ENCODE measurements at places on chromosomes 4 and X.
A peak's percentile ranks its signal among the peaks of the same experiment; 100 is the strongest.

- DNase-seq = no peak
These were observed 176.6 kb downstream of the AFAP1 start for GRCh38 chr4:7763106-7763505.

DNA sequence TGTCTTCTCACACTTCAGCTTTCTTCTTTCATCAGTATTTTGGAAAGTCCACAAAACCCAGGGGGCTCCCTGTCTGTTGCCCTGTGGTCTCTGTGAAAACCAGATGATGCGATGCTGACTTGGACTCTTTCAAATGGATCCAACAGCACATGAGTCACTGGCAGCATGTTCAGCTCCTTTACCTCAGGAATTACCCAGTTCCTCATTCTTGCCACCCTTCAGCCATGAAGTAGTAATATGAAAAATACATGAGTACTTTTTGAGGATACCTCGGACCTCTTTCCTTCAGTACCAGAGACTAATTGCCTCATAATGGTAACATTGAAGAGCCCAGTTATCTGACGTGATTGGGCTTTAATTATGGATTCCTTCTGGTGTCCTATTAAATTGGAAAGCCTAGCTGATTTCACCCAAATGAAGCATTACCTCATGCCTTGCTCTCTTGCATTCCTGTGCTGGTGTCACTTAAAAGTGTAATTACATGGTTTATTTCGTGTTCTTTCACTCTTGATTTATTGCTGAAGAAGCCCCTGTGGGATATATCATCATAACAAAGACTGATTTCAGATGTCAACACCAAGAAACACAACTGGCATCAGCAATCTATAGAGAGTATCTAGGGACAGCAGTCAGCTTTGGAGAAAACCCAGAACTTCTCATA, 63.4 kb downstream of the NFKB1 start:
- no peak for DNase-seq

DNA sequence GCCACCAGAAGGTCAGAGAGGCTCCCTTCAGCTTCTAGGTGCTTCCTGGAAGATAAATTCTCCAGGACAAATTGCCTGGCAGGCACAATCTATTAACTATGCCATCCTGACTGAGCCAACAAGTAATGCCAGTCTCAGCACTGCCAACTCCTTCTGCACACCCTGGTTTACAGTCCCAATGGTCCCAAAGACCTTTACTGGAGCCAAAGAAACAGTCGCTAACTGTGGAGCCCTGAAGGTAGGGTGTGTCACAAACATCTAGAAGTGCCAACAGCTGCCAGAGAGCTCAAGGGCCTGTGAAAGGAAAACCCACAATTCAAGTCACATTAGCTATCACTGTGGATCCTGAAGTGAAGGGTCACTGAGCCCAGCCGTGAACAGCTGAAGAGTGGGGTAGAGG, 34.9 kb upstream of the CITED1 start:
- no peak for DNase-seq

GRCh38 chrX:97672138-97672537, 788.4 kb downstream of the RPA4 start:
- DNase-seq = peak; percentile 52

DNA sequence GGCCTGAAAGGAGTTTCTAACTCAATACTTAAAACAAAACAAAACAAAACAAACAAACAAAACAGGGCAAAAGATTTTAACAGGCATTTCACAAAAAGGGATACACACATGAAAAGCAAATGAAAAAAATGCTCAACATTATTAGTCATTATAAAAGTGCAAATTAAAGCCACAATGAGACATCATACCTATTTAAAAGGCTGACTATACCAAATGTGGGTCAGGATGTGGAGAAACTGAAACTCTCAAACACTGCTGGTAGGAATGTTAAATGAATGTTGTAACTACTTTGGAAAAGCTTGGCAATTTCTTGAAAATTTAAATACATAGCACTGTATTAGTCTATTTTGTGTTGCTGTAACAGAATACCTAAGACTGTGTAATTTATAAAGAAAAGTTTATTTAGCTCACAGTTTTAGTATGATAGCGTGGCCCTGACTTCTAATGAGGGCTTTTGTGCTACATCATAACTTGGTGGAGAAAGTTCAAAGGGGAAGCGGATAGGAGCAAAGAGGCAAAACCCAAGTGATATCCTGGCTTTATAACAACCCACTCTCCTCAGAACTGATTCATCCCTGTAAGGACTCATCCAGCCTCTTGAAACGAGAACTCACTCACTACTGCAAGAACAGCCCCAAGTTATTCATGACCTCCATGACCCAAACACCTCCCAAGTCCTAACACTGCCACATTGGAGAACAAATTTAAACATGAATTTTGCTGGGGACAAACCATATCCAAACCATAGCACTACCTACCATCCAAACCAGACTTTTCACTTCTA, 214.0 kb downstream of the TEX11 start:
- no peak for DNase-seq

- DNase-seq = no peak
These were observed 22.2 kb downstream of the CYBB start for GRCh38 chrX:37802028-37802427.

DNA sequence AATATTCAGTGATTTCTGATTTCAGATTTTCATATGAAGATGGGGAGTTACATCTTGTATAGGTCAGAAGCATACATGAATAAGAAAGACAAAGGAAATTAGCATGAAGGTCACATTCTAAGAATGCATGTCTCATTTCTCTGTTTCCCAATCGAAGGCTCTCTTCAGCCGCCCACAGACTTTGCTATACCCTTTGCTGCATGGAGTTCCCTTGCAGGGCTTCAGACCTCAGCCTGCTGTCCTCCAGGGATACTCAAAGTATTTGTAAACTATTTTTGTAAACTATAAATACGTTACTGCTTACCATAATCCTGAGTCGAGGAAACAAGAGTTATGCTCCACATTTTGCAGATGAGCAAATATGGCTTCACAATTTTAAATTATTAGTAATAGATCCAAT, 738.4 kb downstream of the PCDH18 start:
- no peak for DNase-seq

GRCh38 chrX:155637714-155638113, 25.0 kb upstream of the TMLHE start:
- DNase-seq = no peak

DNA sequence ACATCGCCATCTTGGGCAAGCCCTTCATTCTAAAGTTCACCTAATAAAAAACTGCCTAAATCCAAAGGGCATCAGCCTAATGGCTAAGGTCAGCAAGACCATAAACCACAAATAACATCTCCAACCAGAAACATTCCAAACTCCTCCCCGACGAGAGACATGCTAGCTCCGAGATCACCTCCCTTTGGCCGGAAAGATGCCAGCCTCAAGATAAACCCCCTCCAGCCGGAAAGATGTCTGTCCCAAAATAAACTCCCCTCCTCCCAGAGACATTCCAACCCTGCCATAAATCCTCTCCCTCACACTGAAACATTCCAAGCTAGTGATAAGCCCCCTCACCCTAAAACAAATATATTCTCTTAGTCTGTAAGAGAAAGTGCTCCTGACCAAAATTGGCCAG, 13.3 kb upstream of the DYNLT3 start:
- DNase-seq = no peak

DNA sequence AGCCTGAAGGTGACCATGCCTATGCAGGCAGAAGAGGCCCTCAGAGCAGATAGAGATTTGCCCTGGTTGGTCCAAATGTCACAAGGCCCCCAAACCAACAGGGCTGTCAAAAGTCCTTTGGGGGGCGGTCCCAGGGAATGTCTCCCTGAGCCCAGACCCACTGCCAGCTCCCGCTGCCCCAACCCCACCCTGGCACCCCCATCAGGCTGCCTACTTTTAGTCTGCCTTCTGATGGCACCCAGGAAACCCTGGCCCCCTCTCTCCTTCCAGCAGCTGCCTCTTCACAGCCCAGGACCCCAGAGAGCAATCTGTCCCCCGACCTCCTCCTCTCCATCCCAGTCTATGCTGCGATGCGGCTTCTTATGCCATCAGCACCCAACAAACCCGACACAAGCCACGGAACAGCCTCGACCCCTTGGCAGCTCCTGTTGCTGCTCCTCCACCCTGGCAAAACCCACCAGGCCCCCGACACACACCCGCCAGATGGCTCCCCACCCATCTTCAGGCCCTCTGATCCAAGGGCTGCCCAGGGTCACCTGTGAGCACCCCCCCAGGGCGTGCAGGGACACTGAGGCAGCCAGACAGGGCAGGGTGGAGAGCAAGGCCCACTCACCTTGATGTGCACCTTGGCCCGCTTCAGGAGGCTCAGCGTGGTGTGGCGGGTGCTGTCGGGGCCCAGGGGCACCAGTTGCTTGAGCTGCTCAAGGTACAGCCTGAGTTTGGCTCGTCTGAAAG, 9.9 kb downstream of the MXD4 start:
- DNase-seq = no peak

GRCh38 chr4:153520227-153520626, 54.1 kb downstream of the TMEM131L start:
- no peak for DNase-seq

- DNase-seq = no peak
These were observed 184.0 kb downstream of the IQCM start for GRCh38 chr4:149631629-149632028.

DNA sequence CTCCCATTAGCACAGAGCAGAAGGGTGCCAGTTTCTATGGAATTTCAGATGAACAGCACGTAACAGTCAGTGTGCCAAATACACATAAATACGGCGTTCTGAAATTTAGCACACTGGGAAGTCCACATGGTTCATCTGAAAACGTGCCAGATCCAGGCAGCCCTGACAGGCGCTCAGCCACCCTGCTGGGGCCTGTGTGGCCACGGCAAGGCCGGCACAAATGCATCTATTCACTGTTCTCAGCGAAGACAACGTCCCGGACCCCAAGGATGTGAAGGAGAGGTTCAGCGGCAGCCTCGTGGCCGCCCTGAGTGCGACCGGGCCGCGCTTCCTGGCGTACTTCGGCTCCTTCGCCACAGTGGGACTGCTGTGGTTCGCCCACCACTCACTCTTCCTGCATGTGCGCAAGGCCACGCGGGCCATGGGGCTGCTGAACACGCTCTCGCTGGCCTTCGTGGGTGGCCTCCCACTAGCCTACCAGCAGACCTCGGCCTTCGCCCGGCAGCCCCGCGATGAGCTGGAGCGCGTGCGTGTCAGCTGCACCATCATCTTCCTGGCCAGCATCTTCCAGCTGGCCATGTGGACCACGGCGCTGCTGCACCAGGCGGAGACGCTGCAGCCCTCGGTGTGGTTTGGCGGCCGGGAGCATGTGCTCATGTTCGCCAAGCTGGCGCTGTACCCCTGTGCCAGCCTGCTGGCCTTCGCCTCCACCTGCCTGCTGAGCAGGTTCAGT, 15.6 kb downstream of the DGKQ start:
- no peak for DNase-seq

- DNase-seq = no peak
These were observed 108.9 kb downstream of the SYNPO2 start for GRCh38 chr4:118997601-118998000.

DNA sequence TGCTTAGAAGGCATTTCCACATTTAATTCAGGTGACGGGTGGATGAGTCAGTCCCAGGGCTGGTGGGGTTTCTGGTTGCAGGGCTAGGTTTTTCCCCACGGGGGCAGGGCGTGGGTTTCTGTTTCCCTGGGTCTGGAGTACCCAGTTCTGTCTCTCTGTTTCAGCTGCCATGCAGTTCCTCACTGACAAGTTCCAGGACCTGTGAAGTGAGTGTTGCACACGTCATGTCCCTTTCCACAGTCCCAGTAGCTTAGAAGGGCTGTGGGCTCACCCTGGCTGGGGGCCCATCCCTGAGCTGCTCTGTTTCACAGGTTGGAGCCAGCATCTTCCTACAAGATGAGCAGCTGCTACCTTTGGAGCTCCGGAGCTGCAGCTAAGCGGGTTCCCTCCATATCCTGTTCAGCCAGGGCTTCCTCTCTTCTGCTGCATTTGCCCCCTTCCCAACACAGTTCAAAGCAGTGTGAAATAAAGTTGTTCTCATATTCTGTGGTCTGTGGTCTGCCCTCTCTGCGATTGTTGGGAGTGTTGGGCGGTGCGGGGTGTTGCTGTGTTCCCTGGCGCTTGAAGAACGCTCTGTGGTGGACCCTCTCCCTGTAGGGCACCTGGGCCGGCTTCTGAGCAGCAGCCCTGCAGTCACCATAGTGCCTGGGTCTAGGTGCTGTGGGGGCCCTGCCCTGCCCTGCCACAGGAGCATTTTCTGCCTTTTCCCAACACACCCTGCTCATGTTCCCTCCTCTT, 3.9 kb downstream of the LOC101059915 start:
- no peak for DNase-seq

GRCh38 chr4:147723326-147723725, 8.6 kb upstream of the ARHGAP10 start:
- DNase-seq = no peak

- peak; percentile 41 for DNase-seq
These were observed 102.5 kb downstream of the ZNF518B start for GRCh38 chr4:10354746-10355145.

DNA sequence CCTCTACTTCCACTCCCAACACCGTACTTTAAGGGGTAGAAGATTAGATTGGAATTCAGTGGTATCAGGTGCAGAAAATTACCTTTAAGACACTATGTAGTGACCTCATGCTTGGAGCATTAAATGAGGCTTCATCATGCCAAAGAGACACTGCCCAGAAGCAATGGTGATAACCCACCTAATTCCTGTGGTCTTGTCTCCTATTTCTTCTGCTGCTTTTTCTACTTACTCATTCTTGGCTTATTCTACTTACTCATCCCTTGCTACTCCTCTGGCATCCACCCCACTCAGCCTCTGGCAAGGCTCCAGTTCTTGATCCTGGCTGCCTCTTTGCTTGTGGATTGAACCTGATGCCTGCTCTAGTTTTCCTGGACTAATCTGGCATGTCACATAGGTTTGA, 62.3 kb upstream of the ADAMTS3 start:
- DNase-seq = no peak

- DNase-seq = no peak
These were observed 58.3 kb upstream of the DOCK11 start for GRCh38 chrX:118437283-118437682.

DNA sequence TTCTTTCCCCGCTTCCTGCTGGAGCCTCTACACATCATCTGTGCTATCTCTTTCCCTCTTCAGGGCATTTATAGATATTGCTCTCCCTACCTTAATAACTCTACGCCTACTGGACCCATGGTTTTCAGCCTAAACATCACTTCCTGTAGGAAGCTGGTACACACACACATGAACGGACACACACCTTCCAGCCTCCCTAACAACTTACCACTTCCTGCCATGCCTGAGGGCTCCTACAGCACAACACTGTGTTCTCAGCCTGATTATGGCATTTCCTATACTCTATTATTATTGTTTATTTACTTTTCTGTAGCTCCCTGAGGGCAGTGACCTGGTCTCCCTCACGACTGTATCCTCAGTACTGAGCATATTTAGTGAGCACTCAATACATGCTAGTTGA, 163.6 kb upstream of the MAP3K15 start:
- no peak for DNase-seq
